ENCODE measurements at places on chromosomes 12 and 14.
A peak's percentile ranks its signal among the peaks of the same experiment; 100 is the strongest.

- no peaks in the 10 kb centered on the region for H3K36me3 ChIP-seq
- no peaks in the 10 kb centered on the region for H3K4me1 ChIP-seq
- H3K27me3 ChIP-seq: no peaks in the 10 kb centered on the region
- DNase-seq: no peak
- H3K27ac ChIP-seq: no peak overlapping the region
- H3K4me3 ChIP-seq: no peak overlapping the region
These were observed 75.7 kb upstream of the TBX3 start for GRCh38 chr12:114759635-114760034.

DNA sequence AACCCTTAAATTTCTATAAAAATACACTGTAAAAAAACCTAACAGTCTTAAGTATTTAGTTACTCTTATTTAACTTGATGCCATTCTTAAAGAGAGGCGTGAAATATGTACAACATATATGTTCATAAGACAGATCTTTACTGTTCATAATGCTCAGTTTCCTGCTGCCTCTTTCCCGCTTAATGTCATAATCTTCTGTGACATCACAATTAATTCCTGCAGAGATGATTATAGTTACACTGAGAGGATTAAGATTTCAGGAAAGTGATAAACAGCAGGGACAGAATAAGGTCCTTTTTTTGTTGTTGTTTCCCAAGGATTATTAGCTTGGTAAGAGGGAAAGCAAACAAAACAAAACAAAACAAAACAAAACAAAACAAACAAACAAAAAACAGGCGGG is 801.4 kb downstream of the FLRT2 start:
- no peaks in the 10 kb centered on the region for H3K4me1 ChIP-seq
- H3K4me3 ChIP-seq: no peak overlapping the region
- no peaks in the 10 kb centered on the region for H3K36me3 ChIP-seq
- no peak for DNase-seq
- H3K27ac ChIP-seq: no peak overlapping the region

DNA sequence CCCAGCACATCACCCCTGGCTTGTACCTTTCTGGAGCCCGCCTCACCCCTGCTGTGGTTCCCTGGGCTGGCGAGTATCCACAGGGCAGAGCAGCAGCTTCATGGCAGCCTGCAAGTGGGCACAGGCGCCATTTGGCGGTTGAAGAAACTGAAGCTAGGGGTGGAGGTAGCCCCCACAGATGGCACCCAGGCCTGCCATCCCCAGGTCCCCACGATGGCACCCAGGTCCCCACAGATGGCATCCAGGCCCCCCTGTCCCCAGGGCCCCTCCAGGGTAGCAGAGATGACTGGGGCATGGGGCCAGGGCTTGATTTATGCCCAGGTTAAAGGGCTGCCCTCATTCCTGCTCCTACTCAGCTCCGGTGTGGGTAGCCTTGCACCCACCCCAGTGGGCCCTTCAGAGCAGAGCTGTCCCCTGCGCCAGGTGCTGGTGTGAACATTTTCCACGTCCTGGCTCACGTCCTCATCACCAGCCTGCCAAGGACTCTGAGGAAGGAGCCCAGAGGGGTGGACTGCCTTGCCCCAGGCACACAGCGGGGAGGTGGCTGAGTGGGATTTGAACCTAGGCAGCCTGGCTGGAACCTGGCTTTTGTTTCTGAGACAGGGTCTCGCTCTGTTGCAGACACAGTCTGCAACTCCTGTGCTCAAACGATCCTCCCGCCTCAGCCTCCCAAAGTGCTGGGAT is 8.7 kb downstream of the MMP17 start:
- H3K4me3 ChIP-seq: no peak overlapping the region
- no peaks in the 10 kb centered on the region for H3K4me1 ChIP-seq
- DNase-seq: no peak
- no peaks in the 10 kb centered on the region for H3K36me3 ChIP-seq

GRCh38 chr12:67765776-67766766 is 117.5 kb downstream of the DYRK2 start:
- H3K27me3 ChIP-seq: no peaks in the 10 kb centered on the region
- H3K36me3 ChIP-seq: no peaks in the 10 kb centered on the region
- DNase-seq: no peak
- H3K4me3 ChIP-seq: no peak overlapping the region

- H3K4me1 ChIP-seq: no peaks in the 10 kb centered on the region
- H3K27ac ChIP-seq: no peak overlapping the region
- no peaks in the 10 kb centered on the region for H3K27me3 ChIP-seq
- H3K36me3 ChIP-seq: no peaks in the 10 kb centered on the region
These were observed 22.6 kb upstream of the DUSP16 start for GRCh38 chr12:12585115-12585863.

- no peaks in the 10 kb centered on the region for H3K27me3 ChIP-seq
- H3K4me3 ChIP-seq: no peak overlapping the region
- no peaks in the 10 kb centered on the region for H3K36me3 ChIP-seq
- no peak overlapping the region for H3K27ac ChIP-seq
- no peak for DNase-seq
- H3K4me1 ChIP-seq: no peaks in the 10 kb centered on the region
These were observed 64.5 kb downstream of the SYT1 start for GRCh38 chr12:78929075-78929418.

GRCh38 chr12:124416516-124417395 is 121.9 kb downstream of the RFLNA start:
- no peak overlapping the region for H3K27ac ChIP-seq
- peaks cover 24% of the 10 kb centered on the region for H3K4me1 ChIP-seq
- no peak overlapping the region for H3K4me3 ChIP-seq
- H3K27me3 ChIP-seq: no peaks in the 10 kb centered on the region
- H3K36me3 ChIP-seq: peaks cover 16% of the 10 kb centered on the region
- DNase-seq: no peak

DNA sequence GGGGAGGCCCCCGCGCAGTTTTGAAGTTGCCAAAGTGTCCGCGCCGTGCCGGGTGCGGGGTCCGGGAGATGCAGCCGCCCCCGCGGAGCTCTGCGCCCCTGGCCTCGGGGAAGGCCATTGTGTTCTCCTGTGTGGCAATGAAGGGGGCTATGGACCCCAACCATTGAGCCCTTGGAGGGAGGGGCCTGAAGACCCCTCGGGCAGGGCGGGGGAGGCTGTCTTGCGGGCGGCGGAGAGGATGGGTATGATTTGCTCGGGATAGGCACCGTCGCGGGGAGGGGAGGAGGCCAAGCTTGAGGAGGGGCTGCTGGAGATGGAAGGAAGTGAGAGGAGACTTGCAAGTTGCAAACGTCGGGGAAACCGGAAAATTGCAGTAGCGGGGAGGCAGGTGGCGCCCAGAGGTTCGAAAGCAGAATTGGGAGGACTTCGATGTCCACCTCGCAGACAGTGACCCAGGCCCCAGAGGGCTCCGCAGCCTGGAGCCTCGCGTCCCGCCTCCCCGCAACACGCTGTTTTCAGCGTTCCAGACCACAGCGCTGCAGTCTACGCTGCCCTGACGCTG is 25.4 kb downstream of the BCL11B start:
- H3K27me3 ChIP-seq: peaks cover 10% of the 10 kb centered on the region
- no peak overlapping the region for H3K27ac ChIP-seq
- no peaks in the 10 kb centered on the region for H3K4me1 ChIP-seq
- H3K4me3 ChIP-seq: peak overlapping the region; percentile 49
- DNase-seq: no peak

GRCh38 chr12:9587987-9588600 is 19.6 kb downstream of the KLRB1 start:
- H3K36me3 ChIP-seq: no peaks in the 10 kb centered on the region
- no peak overlapping the region for H3K27ac ChIP-seq
- no peaks in the 10 kb centered on the region for H3K4me1 ChIP-seq
- H3K4me3 ChIP-seq: no peak overlapping the region

DNA sequence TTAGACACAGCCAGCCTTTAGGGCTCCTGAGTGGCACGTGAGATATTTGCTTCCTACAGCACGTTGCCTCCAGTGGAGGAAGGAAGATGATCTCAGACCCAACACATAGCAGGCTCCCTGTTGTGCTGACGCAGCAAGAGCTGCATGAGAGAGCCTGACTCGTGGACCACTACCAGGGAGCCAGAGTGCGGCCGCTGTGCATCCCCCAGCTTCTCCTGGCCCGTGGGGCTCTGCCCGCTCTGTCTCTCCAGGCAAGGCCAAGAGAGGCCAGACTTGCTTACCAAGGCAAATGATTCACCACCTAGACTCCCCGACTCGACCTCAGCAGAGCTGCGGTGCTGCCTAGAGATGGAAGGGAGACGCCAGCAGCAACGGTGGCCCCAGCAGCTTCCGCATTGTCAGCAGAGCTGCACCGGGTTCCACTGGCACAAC is 37.5 kb downstream of the MAP3K9 start:
- no peaks in the 10 kb centered on the region for H3K27me3 ChIP-seq
- DNase-seq: no peak
- no peaks in the 10 kb centered on the region for H3K4me1 ChIP-seq

GRCh38 chr12:19186722-19187661 is 57.5 kb downstream of the PLEKHA5 start:
- no peaks in the 10 kb centered on the region for H3K27me3 ChIP-seq
- peaks cover 43% of the 10 kb centered on the region for H3K4me1 ChIP-seq
- H3K36me3 ChIP-seq: no peaks in the 10 kb centered on the region
- peak overlapping the region; percentile 43 for H3K27ac ChIP-seq
- no peak for DNase-seq
- peak overlapping the region; percentile 33 for H3K4me3 ChIP-seq

DNA sequence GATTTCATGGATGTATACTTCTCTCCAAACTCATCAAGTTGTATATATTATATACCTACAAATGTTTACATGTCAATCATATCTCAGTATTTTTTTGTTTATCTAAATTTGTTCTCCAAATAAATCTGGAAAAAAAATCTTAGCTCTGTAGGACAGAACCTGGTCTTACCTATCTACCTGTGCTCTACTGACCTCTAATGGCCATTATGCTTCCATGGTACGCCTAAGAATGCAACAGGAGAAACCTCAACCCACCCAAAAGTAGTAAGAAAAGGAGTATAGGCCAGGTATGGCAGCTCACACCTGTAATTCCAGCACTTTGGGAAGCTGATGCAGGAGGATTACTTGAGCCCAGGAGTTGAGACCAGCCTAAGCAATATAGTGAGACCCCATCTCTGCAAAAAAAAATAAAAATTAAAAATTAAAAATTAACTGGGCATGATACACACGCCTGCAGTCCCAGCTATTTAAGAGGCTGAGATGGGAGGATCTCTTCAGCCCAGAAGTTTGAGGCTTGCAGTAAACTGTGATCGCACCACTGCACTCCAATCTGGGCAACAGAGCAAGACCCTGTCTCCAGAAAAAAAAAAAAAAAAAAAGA is 8.7 kb downstream of the OR11H4 start:
- H3K4me1 ChIP-seq: no peaks in the 10 kb centered on the region
- H3K27me3 ChIP-seq: no peaks in the 10 kb centered on the region
- H3K27ac ChIP-seq: no peak overlapping the region
- DNase-seq: no peak
- no peaks in the 10 kb centered on the region for H3K36me3 ChIP-seq

DNA sequence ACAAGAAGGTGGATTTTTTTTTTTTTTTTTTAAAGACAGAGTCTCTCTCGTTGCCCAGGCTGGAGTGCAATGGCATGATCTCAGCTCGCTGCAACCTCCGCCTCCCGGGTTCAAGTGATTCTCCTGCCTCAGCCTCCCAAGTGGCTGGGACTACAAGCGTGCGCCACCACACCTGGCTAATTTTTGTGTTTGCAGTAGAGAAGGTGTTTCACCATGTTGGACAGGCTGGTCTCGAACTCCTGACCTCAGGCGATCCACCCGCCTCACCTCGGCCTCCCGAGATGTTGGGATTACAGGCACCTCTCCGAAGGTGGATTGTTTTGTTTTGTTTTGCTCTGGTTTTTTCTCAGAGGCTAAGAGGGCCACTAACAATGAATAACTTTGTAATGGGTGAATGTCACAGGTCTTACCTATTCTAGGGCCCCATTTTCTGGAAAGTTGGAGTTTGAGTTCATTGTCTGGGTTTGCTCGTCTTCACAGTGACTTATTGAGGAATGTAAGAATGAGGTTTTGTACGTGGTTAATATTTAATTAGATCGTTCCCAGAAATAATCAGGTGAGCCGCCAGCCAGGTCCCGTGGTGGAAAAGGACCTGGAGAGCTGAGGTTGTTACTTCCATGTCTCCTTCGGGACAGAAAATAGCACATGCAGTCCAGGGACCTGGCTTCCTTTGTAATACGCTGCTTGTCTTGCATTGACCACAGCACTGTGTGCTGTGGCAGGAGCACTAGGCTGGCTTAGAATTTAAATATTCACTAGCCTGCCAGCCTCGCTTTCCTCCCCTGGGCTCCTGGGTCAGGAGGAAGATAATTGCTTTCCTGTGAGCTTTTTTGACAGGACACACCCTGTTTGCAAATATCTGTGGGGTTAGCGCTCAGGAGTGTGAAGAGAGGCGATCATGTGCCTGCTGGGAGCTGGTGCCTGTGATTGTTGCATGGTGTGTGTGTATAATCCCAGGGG is 2.3 kb downstream of the HIP1R start:
- H3K4me1 ChIP-seq: peaks cover 22% of the 10 kb centered on the region
- no peak for DNase-seq
- no peak overlapping the region for H3K4me3 ChIP-seq
- no peaks in the 10 kb centered on the region for H3K27me3 ChIP-seq

DNA sequence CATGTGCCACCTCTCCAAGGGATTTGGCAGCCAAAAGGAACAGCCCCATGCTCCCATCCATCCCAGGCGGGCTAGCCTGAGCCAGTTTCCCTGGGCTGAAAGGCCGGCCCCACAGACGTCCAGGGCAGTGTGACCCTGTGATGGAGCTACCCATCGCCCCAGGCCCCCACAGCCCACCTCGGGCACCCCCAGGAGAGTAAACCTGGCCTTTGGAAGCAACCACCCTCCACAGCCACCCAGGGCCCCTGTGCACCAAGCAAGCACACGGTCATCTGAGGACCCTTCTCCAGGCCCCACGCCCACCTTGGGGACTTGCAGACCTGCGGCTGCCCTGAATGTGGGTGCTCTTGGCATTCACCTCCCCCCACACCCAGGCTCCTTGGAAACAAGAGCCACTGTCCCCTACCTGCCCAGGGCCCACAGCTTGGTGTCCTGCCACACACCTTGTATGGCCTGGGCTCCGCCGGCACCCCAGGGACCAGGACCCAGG is 8.4 kb downstream of the AHNAK2 start:
- no peak for DNase-seq
- no peak overlapping the region for H3K4me3 ChIP-seq
- H3K36me3 ChIP-seq: no peaks in the 10 kb centered on the region

DNA sequence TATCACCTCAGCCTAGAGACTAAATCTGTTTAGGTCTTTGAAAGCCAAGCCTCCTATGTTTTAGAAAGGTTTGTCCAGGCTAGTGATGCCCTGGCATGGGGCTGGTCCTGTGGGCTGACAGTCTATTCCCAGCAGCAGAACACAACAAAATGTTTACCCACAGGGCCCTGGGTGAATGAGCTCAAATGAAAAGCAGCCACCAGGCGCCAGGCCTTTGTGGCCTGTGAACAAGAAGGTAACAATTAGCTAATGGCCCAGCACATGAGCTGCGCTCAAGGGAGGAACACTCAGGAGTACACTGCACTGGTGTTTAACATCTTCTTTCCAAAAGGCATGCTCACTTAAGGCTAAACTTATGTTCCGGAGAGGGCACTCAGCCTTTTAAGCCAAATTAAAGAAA is 202.2 kb downstream of the MON2 start:
- H3K4me3 ChIP-seq: no peak overlapping the region
- H3K27ac ChIP-seq: no peak overlapping the region
- no peaks in the 10 kb centered on the region for H3K36me3 ChIP-seq

GRCh38 chr12:41552588-41552987 is 364.5 kb downstream of the PDZRN4 start:
- no peak overlapping the region for H3K27ac ChIP-seq
- DNase-seq: no peak
- no peaks in the 10 kb centered on the region for H3K4me1 ChIP-seq
- no peak overlapping the region for H3K4me3 ChIP-seq
- no peaks in the 10 kb centered on the region for H3K36me3 ChIP-seq

- DNase-seq: no peak
- no peaks in the 10 kb centered on the region for H3K27me3 ChIP-seq
- H3K4me3 ChIP-seq: peak overlapping the region; percentile 89
- peaks cover 18% of the 10 kb centered on the region for H3K4me1 ChIP-seq
- peak overlapping the region; percentile 7 for H3K27ac ChIP-seq
These were observed 870 bp downstream of the BMAL2 start for GRCh38 chr12:27333403-27334009.

Data from ascending aorta (tissue), 2 donors.